ENCODE measurements at places on chromosomes 16 and 17. TPM values are rescaled to one million over a fixed set of nuclear protein-coding genes. Genes with fewer than 3 reads are reported as not detected.

The EFCAB5 gene
- 2.9 TPM for polyA plus RNA-seq

The SMIM22 gene
- 6.0 TPM for polyA plus RNA-seq

The CIITA gene
- 7.0 TPM for polyA plus RNA-seq

The NTN1 gene
- polyA plus RNA-seq: 5.1 TPM

The KRT40 gene
- 0.12 TPM for polyA plus RNA-seq

The IL34 gene
- 1.2 TPM for polyA plus RNA-seq

The CCDC78 gene
- polyA plus RNA-seq: 3.6 TPM

DNA sequence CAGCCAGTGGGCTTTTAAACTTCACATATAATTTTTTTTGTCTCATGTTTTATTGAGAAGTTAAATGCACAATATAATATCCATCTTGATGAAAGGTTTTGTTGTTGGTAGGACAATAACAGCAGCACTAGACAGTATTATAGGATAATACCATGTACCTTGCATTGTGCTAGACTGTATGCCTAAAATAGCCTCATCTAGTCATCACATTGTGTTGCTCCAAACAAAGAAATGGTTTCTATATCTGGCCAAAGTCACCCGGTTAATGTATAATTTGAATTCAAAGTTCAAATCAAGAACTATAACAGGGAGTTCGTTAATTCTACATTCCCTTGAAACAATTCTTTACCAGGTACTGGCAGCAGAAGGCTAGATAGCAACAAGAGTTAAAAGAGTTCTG is 104.9 kb downstream of the KCNJ2 start:
- no peak for DNase-seq

GRCh38 chr17:32541640-32542039 is 54.8 kb downstream of the CDK5R1 start:
- no peak for DNase-seq

DNA sequence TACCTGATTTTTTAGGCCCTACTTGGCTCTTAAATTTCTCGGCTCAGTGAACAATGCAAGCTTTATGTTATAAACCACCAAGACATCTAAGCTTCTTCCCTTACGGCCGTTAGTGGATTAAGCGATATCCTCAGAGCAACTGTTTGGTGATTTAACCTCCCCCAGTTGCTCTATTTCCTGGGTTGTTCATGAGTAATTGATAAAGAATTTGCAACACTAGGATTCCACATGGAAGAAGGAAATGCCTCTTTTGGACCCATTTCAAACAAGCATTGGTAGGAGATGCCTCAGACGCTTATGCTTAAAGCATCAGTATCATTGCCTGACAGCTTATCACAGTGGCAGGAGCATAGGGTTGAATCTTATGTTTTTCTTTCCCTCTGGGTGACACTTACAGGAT is 65.3 kb downstream of the RBFOX1 start:
- DNase-seq: no peak

- peak; percentile 70 for DNase-seq
Measured at GRCh38 chr17:67076290-67076689, 31.9 kb downstream of the CACNG1 start.

DNA sequence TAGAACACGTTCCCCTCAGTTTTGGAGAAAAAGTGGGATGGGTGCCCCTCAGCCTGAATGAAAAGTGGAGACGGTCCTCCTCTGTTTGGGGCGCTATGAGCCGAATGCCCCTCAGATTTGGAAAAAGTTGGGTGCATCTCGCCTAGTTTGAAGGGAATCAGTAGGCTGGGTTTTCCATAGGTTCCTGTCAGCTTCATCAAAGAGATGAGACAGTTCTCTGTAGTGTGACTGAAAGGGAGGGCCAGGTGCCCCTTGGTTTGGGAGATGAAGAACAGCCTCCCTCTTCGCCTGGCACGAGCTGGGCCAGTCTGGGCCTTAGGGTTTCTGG is 742 bp upstream of the SLC9A5 start:
- DNase-seq: no peak

DNA sequence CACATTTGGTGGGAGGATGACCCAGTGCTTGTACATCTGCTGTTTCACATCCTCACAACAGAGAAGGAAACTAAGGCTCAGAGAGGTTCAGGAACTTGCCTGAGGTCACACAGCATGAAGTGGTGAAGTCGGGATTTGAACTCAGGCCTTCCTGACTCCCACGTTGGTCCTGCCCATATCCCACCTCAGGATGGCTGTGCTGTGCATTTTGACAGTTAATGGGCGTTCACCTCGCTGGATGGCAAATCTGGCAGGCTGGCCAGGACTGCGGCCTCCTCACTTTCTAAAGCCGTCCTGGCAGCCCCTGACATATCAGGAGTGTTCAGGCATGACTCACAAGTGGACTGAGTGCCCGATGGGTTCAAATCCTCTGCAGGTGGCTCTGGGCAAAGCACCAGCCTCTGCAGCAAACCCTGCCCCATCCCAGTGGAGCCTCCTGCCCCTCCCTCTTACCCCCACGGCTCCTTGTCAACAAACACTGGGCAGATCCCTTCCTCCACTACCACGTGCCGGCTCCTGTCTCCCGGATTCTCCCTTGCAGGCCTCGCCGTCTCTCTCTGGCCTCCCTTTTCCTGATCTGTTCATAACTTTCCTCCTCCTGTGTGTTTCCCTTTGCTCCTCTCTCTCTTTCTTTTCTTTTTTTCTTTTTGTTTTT is 29.2 kb downstream of the SOCS3 start:
- DNase-seq: no peak

DNA sequence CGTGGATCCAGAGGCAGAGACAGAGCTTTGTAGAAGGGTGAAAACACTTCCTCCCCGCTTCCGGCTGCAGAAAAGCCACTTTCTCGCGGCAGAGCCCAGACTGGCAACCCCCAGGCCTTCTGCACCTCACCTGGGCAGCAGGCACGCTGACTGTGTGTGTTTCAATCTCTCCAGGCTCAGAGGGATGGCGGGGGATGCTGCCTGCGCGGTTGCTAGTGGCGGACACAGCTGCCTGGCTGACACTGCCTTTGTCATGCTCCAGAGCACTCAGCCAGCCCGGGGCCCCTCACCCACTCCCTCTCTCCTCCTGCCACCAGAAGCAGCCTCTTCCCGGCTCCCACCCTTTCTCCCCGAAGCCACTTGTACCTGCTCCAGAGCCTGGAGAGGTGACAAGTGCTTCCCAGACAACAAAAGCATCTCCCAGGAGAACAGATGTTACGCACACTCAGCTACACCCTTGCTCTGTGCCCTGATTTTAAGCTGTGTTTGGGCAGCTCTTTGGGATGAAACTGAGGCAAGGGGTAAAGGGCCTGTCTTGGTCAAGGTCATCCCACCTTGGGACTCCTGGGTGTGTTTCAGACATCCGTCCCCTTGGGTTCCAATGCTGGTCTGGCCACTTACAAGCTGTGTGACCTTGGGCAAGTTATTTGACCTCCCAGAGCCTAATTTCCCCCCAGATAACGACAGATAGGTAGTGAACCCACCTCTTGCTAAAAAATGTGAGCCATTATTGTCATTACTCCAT is 9.2 kb upstream of the GLIS2 start:
- DNase-seq: peak; percentile 63

DNA sequence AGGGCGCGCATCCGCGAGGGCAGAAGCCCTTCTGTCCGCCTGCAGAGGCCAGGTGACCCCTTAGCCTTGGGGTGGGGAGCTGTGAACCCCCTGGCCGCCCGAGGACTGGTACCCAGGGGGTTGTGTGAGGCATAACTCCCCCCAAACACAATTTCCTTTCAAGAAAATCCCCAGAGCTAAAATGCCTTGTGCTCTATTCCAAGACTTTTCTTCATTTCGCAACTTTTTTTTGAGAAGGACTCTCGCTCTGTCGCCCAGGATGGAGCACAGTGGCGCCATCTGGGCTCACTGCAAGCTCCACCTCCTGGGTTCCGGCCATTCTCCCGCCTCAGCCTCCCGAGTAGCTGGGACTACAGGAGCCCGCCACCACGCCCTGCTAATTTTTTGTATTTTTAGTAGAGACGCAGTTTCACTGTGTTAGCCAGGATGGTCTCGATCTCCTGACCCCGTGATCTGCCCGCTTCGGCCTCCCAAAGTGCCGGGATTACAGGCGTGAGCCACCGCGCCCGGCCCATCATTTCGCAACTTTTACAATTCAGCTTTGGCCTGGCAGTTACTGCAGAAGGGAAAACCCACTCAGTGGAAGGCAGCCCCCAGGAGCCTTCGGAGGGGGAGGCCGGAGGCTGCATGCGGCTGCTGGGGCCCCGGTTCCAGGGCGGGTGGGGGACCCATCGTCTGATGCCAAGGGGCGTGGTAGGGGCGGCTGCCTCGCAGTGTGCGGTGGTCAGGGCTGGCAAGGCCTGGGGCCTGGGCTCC is 963 bp upstream of the APRT start:
- no peak for DNase-seq

DNA sequence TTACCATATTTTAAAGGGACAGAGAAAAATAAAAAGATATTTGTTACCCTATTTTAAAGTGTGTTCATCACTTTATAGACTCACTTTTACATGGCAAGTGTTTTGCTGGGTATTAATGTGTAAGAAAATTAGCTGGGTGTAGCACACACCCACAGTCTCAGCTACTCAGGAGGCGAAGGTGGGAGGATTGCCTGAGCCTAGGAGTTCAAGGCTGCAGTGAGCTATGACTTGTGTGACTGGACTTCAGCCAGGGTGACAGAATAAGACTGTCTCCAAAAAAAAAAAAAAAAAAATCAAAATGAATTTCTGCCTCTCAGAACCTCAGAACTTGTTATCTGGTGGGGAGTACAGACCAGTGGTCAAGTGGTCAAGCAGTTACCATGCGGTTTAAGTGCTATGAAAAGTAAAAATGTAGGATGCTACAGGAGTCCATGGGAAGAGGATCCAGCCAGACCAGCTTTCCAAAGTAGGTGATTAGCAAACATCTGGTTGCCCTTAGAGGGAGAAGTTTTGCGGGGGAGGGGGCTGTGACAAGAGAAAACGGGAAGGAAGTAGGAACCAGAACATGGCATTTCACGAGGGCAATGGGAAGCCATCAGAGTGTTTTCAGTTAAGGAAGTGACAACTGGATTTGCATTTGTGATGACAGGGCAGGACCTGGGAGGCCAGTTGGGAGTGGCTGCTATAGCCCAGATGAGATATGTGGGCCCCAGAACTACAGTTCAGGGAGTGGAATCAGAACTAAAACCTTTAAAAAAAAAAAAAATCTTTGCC is 13.9 kb downstream of the CNEP1R1 start:
- DNase-seq: no peak

DNA sequence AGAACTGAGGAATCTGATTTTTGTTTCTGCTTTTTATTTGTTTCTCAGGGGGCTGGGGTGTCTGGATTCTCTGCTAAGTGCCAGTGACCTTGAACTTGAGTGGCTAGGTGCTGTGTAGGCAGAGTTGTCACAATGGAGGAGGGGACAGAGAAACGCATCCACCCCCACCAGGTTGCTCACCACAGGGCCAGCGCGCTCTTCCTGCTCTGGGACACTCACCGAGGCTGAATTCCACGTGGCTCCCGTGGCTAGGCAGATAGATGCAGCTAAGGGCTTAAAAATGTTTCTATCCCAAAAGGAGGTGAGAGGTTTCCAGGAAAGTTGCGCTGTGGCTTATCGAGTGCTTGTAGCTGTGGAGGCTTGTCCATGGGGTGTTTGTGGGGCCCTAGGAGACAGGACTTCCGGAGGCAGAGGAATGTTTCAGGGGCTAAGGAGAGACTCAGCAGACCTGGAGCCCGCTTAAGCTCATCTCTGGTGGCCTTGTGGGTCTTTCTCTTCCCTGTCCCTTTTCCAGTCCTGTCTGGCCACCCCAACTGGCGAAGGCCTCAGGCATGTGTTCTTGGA is 36.8 kb downstream of the ADCY7 start:
- no peak for DNase-seq

DNA sequence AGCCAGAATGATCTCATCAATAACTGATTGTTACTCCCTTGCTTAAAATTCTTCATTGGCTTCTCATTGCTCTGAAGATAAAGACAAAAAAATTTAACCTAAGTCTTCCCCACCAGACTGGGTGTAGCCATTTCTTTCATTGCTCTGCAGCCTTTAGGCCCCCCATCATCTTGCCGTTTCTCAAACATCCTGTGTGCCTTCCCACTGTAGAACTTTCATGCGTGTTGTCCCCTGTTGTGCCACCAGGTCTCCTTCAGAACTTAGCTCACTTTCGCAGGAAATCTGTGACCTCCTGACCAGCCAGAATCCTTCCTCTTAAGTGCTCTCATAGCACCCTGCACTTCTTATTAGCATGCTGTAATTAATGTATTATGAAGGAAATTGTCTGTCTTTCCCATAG is 31.8 kb downstream of the TNRC6C start:
- DNase-seq: no peak

GRCh38 chr17:1480747-1481465 is 11.6 kb downstream of the MYO1C start:
- no peak for DNase-seq

GRCh38 chr17:835263-835662 is 53.1 kb downstream of the MRM3 start:
- DNase-seq: no peak

- no peak for DNase-seq
Measured at GRCh38 chr17:62791235-62791734, 16.8 kb downstream of the MARCHF10 start.

DNA sequence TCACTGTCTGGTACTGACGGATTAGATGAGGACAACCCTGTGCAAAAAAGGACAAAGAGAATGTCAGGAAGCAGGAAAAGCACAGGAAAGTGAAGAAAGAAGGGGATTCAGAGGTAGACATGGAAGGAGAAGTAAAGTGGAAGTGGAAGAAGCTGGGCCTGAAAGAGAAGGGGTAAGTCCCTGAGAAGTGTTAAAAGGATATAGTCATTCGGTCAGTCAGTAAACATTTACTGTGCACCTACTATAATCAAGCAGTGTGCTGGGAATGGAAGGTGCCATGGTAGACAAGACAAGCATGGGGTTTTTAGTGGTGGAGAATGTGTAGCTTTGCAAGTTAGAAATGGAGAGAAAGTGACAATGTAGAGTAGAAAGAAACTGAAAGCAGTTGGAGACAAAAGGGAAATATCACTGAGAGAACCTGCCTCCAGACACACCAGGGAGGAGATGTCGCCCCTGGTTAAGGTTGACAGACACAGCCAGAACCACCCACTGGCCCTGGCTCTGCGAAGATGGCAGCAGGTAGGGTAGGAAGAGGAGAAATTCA is 4.4 kb upstream of the SP2 start:
- no peak for DNase-seq

DNA sequence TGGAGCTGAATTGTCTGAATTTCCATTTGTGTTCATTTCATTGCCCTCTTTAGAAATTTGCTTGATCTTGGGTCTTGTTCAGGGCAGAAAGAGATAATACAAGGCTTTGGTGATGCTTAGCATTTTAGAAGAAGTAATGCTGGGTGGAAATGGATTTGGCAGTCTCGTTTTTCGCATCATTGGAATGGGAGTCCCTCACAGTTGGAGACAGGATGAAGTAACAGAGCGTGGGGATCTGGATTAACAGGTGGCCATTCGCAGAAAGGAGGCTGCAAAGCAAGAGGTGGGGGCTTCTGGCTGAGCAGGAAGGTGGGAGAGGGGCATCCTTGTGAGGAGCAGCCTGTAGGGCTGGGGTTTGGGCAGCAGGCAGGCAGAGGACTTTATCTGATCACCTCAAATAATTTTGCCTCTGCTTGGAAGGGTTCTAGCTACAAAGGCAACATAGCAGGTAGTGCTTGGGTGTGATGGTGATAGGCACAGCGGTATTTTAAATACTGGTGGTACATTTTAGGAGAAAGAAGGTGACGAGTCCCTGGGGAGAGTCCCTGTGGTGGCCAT is 17.0 kb downstream of the KSR1 start:
- DNase-seq: no peak

- no peak for DNase-seq
Measured at GRCh38 chr17:19630661-19631060, 17.9 kb upstream of the ALDH3A2 start.

GRCh38 chr17:47316311-47316710 is 7.4 kb upstream of the EFCAB13 start:
- no peak for DNase-seq
